ENCODE measurements at places on chromosomes 1 and 21.

GRCh38 chr1:6770751-6771440 is 14.4 kb upstream of the CAMTA1 start:
- DNase-seq: no peak

GRCh38 chr1:101603726-101604125 is 366.9 kb downstream of the S1PR1 start:
- DNase-seq: no peak

- no peak for DNase-seq
Observed at GRCh38 chr1:108502624-108503023, 52.5 kb downstream of the NBPF6 start.

DNA sequence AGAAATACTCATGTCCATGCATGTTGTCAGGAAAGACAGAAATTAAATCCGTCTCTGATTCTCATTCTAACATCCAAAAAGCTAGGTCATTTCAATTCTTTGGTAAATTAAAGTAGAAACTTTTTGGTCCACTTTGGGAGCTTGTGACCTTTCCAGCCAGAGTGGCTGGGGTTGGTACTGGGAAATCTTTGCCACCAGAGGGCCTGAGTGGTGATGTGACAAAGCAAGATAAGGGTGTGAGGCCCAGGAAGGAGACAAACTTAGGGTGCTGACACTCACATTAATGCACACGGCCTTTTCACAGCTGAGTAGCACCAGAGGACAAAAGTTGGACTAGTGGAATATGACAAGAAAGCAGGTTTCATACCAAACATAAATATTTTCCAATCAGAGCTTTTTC is 144.3 kb downstream of the DNM3 start:
- no peak for DNase-seq

GRCh38 chr1:52533713-52534112 is 19.2 kb downstream of the TUT4 start:
- no peak for DNase-seq

DNA sequence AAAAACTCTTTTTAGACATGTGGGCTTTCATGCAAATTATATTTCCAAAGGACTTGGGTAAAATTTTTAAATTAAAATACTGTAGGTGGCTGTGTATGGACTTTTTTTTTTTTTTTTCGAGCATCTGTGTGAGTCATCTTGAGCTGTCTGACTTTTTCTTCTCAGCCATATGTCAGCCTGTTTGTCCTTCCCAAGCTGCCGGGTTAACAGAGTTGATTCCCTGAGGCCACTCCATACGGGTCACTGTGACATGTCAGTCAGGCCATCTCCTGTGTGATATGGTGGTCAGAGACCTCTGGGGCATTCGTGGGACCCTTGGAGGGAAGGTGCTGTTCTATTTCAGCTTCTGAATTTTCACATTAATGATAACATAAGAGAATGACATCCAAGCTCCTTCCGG is 148.3 kb downstream of the KCNJ6 start:
- no peak for DNase-seq

DNA sequence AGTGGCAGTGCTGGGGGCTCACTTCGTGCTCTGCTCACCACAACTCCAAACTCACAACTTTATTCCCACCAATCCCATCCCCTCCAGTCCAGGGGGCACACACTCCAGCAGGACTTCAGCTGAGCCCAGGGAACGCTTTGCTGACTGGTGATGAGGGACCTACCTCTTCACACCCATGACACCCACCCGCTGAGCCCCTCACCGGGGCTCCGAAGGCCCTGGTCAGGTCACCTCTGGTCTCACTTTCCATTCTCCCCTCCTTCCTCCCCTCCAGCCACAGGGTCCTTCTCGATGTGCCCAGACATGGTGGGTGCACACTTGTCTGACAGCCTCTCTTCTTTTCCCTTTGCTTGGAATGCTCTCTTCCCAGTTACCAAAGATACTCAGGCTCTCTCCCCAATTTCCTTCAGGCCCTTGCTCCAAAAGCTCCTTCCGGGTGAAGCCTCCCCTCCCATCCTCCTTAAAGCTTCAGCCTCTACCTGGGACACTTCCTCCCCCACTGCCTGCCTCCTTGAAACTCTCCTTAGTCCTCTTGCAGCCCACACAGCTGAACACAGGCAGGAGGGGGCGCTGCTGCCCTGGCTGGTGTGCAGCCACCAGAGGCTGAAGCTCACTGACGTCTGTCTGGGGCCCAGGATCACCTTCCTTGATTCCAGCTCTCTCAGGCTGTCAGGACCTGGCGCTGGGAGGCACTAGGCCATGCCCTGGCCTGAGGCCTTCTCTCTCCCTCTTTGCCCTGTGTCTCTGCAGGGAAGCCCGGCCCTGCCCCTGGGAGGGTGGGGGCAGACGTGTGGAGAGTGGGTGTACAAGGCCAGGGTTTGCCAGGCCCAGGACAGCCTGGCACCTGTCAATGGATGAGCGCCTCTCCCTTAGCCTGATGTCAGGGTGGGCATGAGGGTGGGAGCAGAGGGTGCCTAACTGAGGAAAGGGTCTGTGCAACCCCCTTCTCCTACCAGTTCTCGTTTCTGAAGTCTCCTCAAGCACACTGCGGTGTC is 1.6 kb downstream of the KCNE1 start:
- DNase-seq: no peak

GRCh38 chr1:213003256-213003655 is 12.4 kb downstream of the ANGEL2 start:
- DNase-seq: no peak

GRCh38 chr1:23838401-23838866 is 13.2 kb upstream of the HMGCL start:
- DNase-seq: peak; percentile 79

GRCh38 chr1:150072959-150073358 is 5.4 kb downstream of the VPS45 start:
- no peak for DNase-seq

GRCh38 chr1:117793413-117793812 is 136.0 kb downstream of the GDAP2 start:
- no peak for DNase-seq

DNA sequence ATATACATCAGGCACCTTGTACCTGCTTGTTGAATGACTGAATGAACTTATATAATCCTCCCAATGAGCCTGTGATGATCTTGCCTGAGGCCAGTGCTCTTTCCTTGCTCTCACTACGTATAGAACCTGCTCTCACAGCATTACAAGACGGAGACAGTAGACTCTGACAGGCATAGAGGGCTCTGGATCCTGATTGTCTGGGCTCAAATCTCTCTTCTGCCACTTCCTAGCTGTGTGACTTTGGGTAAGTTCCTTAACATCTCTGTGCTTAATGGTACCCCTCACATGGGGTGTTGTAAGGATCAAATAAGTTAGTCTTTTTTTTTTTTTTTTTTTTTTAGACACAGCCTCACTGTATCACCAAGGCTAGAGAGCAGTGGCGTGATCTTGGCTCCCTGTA is 4.2 kb upstream of the MAN1C1 start:
- no peak for DNase-seq

DNA sequence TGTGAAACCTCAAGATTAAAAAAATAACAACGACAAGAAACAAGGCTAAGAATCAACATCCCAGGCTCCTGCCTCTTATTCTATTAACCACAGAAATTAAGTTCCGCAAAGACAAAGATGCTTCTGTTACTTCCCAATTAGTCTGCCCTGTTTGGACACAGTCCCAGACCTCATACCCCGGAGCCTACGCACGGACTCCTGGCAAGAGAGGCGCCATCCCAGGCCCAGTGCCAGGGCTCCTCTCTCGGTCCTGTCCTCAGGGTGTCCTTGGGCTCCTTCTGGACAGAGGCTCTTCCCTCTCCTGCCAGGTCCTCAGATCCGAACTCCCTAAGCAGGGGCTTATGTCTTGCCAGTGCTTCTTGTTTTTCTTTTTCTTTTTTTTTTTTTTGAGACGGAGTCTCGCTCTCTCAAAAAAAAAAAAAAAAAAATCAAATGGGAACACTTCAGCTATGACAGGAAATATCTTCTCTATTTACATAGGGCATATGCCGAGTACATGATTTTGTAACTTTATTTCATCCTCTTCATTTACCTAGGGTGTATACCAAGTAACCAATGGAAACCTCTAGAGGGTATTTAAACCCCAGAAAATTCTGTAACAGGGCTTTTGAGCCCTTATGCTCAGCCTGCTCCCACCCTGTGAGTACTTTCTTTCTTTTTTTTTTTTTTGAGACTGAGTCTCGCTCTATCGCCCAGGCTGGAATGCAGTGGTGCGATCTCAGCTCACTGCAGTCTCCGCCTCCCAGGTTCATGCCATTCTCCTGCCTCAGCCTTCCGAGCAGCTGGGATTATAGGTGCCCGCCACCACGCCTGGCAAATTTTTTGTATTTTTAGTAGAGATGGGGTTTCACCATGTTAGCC is 11.7 kb upstream of the ENO1 start:
- no peak for DNase-seq

- no peak for DNase-seq
Observed at GRCh38 chr1:46682064-46682463, 10.4 kb downstream of the TEX38 start.

DNA sequence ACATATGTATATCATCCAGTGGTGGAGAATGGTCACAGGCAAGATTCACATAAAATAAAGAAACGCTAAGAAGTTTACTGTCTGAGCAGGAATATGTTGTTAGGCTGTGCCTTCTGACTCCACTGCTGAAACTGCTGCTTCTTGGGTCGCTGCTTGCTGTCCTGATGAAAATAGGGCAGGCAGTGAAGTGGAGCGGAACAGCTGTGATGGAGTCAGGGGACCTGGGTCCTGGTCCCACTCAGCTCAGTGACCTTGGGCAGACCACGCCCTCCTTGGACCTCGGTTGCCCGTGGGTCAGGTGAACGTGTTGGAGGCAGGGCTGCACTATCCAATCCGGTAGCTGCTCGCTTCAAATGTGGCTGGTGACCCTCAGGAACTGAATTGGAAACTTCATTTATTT is 33.4 kb upstream of the IFFO2 start:
- DNase-seq: no peak

GRCh38 chr1:183638649-183639387 is 3.2 kb upstream of the ARPC5 start:
- DNase-seq: no peak

DNA sequence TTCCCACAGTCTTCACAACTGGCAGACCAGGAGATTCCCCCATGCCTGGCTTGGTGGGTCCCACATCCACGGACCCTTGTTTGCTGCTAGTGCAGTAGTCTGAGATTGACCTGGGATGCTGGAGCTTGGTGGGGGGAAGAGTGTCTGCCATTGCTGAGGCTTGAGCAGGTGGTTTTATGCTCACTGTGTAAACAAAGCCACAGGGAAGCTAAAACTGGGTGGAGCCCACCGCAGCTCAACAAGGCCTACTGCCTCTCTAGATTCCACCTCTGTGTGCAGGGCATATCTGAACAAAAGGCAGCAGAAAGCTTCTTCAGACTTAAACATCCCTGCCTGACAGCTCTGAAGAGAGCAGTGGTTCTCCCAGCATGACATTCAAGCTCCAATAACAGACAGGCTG is 177.3 kb upstream of the ETV3 start:
- no peak for DNase-seq

DNA sequence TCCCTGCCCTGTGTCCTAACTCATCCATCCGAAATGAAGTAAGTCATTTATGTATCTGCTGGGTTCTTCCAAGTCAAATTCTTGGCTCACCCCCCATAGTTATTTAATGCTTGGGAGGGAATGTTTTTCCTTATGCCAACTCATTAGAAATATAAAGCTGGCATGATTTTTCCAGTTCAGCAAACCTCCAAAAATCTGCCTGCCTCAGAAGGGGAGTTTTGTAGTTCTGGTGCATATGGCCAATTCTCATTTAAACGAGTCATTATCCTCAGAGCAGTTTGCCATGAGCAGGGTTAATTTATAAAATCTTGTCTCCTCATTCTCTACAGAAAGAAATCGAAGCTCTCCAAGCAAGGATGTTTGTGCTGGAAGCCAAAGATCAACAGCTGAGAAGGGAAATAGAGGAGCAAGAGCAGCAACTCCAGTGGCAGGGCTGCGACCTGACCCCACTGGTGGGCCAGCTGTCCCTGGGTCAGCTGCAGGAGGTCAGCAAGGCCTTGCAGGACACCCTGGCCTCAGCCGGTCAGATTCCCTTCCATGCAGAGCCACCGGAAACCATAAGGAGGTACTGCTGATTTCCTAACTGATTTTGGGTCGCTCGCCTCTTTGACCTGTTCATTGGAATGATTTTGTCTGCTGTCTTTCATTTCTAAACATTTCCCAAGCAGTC is 144.1 kb downstream of the DISC1 start:
- DNase-seq: no peak

GRCh38 chr1:162632217-162632666 is at the start of gene DDR2:
Gene DDR2, plus strand, starts transcription at chr1:162632464. Its CDS starts 86,600 bp downstream, at chr1:162719064.
- no peak for DNase-seq

- DNase-seq: no peak
Observed at GRCh38 chr1:5939271-5940170, 52.7 kb downstream of the NPHP4 start.

- DNase-seq: no peak
Observed at GRCh38 chr1:235882816-235883215, 16.1 kb upstream of the LYST start.

DNA sequence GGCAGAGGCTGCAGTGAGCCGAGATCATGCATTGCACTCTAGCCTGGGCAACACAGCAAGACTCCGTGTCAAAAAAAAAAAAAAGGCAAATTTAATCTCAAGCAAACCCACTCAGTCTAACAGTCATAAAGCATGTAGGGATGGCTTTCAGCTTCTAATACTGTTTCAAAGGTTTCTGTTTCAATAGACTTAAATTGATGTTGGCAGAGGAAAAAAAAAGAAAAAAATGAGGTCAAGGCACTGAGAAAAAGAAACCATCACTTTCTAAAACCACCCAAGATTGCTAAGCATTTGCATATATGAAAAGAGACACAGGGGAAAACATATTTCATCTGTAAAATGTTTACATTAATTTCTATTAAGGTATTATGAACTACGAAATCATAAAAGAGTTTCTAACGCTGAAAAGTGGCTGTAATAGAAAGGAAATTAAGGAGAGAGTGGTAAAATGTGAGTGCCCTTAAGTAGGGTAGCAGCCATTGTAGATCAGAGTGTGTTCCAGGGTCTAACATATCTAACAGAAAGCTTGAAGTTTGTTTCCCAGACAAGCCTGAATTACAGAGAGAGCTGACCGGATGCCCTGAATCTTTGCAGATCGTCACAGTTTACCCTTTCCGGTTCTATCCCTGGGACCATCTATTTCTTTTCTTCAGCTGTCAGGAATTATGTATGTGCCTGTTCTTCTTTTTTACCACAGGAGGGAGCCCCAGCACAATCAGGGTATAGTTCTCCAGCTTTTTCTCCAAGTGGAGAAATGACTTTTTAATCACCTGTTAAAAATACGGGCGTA is 70.0 kb downstream of the PLD5 start:
- DNase-seq: no peak

GRCh38 chr1:106620521-106620954 is 435.9 kb upstream of the PRMT6 start:
- no peak for DNase-seq

DNA sequence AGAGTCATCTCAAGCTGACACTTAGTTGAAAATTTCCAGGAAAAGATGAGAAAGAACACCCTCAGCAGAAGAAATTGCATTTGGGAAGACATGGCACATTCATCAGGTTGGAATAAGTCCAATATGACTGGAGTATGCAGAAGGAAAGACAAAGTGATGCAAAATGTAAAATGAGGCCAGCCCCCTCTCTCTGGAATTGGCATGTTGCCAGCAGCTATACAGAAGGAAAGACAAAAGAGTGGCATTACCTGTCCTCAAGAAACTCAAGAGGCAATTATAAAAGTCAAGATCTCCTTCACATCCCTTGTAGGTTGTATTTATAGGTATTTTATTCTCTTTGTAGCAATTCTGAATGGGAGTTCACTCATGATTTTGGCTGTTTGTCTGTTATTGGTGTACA is 426.3 kb downstream of the AGBL4 start:
- no peak for DNase-seq

GRCh38 chr1:111602974-111603373 is 16.6 kb upstream of the RAP1A start:
- no peak for DNase-seq

GRCh38 chr1:229538945-229539344 is 19.6 kb downstream of the ABCB10 start:
- DNase-seq: no peak
